ENCODE measurements at places on chromosomes 7 and 10.

DNA sequence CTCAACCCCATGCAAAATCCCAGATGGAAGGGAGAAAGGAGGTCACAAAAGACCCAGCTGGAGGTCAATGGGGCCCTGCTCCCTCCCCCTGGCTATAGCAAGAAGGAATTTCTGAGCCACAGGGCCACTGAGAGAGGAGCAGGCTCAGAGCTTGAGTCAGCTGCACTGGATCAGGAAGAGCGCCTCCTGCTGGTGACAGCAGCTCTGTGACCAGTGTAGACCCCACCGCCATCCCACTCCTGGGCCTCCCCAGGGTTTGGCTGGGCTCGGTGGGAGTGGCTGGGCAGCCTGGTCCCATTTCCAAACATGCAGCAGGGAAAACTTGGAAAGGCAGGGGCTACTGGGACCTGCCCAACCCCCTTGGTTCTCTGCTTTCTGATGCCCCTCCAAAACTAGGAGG lies 31.5 kb upstream of the PRLHR start:
- DNase-seq = no peak

- no peak for DNase-seq
These were observed 256.6 kb downstream of the RPS24 start for GRCh38 chr10:78290131-78290750.

DNA sequence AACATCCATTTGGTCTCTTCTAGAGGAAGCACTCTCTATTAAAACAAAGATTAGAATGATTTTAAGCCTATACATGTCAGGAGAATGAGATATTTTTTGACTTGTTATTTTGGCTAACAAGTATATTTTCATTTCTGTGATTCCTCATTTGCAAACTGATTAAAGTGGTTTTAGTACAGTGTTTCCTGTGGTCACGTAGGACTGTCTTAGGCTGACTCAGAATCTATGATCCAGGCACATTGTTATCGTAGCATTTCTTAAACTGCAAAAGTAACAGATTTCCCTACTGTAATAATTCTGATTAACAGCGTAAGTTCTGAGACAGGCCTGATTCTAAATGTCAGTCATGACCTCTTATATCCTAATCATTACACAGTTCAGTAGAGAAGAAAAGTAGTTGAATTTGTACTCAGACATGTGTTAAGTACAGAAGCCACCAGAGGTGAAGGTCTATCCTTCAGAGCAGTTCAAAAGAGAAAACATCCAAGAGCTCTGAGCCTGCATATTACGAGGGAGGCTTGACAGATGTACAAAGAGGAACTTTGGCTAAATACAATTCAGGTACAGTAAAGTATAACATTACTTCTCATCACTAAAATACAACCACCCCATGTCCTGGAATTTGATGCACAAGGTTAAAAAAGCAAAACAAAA lies 124.1 kb upstream of the TEX47 start:
- no peak for DNase-seq

DNA sequence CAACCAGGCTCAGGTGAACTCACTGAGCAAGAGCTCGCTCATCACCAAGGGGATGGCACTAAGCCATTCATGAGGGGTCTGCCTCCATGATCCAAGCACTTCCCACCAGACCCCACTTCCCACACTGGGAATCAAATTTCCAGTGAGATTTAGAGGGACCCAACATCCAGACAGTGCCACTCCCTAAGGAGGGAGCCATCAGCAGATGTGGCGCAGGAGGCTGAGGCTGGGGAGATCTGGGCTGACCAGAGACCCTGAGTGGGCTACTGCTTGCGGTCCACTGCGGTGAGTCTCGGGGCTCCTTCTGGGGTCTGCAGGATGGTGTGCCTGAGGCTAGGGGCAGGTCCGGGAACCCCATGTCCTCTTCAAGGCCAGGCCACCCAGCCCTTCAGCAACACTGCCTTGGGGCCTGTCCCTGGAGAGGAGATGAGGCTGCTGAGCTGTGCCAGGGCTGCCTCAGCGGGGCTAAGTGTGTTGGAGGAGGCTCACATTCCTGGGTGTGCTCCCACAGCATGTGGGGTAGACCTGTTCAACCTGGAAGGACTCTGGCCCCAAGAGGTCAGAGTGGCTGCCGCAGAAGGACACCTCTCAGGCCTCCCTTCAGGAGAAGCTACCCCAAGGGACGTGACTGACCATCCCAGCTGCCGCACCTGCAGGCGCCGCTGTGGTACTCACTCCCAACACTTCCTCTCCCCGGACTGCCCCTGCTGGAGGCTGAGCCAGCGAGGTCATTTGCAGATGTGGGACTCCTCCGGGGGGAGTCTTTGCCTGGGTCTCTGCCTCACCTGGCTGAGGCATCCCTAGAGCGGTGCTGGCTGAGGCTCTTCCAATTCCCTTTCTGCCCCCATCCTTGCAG lies 22.3 kb upstream of the PCBD1 start:
- DNase-seq = no peak

DNA sequence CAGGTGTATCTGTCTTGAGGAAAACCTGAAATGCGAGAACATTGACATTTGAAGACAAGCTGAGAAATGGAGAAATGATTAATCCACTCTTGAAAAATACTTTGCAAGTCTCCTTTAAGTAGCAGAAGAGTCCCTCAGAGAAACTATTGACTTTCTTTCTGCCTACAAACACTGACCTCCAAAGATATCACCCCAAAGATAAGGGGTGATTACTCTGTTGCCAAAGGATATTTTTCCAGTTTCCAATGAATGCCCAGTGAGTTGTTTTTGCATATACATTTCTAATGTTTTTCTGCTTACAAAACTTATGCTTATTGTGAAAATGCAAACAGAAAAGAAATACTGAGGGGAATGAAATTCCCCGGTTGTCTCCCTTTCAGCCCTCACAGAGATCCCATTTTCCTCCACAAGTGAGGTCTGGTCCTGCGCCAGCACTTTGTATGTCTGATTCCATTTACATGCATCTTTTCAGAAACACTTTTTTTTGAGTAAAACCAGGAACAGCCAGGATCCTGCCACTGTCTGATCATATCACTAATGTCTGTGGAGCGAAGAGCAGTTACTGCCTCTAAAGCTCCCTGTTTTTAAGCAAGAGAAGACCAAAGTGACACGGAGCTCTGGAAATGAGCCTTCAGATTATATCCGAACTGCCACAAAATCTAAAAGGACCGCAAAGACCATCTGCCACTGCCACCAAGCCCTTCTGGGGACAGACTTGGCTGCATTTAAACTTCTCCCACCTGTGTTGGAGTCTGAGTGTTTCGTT lies 82.9 kb upstream of the PDCD4 start:
- no peak for DNase-seq

DNA sequence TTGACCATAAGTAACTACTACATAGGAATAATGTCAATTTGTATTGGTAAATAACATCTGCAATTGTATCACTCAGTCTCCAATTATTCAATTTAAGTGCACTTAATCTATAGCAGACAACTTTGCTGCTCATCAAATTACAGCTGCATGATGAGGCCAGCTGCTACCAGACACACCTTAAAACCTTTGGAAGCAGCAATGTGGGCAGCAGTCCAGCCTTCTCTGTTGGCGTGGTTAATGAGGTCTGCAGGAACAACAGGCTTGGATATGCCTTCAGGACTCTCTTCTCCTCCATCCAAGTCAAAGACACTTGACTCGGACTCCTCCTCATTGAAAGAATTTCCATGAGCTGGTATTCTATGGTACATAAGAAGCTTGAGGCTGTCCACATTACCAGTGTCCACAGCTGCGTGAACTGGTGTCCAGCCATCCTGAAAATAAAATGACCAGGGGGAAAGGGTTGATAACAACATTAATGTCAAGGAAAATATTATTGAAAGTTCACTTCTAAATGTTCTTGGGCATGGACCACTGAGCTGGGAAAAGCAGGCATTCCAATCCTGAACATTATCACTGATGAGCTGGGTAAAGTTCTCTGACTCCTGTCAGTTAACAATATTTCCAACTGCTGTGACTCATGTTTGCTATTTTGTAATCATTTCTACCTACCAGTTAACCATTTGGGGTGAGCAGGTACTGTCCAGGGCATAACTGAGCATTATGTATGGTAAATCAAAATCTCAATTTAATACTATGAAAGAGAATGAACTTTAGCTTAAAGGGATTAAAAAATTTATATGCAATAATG lies 95.7 kb downstream of the CTTNBP2 start:
- DNase-seq = no peak

DNA sequence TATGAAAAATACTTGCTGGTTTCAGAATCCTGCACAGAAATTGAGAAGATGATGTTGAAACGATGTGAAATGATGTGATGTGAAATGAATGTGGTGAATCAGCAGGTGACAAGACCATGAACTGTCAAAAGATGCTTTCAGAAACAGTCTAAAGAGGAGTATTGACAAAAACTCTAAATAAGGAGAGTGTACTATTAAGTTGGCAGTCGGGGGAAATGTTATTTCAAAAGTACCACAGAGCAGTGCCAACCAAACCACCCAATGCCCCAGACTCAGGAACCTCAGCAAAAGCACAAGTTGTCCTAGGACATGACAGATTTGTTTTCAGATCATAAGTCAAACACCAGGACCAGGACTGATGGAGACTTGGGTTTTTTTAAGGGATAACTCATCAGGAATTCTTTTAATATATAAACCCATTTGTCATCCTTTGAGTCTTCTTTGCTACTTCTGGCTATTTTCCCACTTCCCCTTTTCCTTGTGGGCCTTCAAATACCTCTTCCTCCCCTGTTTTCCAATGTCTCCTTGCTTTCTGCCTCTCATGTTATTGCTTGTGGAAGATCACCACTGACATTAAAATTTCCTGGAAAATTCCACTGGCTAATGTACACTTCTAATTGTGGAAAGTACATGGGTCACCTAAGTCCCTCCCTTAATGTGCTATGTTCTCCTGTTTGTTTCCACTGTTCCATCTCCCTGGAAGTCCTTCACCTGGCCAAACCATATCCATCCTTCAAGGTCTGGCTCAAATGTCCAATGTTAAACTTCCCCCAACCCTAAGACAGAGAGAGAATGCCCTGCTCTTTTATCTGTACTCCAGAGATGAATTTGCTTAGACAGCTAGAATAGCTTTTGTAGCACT lies 10.2 kb upstream of the PPP1R3C start:
- no peak for DNase-seq
